ENCODE measurements at places on chromosomes 6 and 20.

- no peak for DNase-seq
Measured at GRCh38 chr6:87817183-87817582, 115.2 kb upstream of the AKIRIN2 start.

DNA sequence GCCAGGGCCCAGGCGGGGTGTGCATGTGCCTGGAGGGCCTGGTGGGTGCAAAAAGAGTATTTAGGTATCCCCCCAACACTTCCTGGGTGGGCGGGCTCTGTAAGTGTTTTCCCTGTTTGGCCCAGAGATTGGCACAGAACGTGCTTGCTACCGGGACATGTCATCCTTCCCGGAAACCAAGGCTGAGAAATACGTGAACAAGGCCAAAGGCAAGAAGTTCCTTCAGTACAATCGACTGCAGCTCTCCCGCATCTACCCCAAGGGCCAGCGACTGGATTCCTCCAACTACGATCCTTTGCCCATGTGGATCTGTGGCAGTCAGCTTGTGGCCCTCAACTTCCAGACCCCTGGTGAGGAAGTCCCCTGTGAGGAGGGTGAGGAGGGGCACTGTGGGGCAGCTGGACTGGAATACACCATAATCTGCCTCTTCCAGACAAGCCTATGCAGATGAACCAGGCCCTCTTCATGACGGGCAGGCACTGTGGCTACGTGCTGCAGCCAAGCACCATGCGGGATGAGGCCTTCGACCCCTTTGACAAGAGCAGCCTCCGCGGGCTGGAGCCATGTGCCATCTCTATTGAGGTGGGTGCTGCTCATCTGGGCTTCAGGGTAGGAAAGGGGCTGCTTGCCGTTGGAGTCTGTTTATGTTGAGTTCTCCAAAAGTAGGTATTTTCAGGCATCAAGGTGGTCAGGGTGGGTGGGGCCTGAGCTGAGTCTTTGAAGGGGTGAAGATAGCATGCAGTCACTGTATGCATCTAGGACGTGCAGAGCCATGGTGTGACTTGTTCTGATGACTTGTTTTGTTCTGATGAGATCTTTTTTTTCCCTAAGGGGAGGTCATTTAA is 35.2 kb downstream of the PLCG1 start:
- DNase-seq, result no peak

- no peak for DNase-seq
Measured at GRCh38 chr20:14972256-14972655, 634.8 kb upstream of the FLRT3 start.

DNA sequence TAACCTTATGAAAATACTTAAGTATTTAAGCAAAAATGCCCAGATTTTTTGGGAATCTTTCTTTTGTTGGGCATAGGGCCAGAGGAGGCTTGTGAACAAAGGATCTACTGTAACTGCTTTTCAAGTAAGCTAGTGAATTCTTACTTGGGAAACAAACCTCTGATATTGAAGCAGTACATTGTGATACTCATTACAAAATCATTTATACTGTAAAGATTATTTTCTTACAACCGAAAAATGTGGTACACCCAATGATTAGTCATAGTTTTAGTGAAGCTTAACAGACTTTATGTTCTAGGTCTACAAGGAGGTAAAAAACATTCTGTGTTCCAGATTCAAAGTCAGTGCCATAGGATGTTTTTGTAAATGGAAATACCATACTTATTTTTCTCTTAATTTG is 272.9 kb upstream of the KCNQ5 start:
- no peak for DNase-seq

DNA sequence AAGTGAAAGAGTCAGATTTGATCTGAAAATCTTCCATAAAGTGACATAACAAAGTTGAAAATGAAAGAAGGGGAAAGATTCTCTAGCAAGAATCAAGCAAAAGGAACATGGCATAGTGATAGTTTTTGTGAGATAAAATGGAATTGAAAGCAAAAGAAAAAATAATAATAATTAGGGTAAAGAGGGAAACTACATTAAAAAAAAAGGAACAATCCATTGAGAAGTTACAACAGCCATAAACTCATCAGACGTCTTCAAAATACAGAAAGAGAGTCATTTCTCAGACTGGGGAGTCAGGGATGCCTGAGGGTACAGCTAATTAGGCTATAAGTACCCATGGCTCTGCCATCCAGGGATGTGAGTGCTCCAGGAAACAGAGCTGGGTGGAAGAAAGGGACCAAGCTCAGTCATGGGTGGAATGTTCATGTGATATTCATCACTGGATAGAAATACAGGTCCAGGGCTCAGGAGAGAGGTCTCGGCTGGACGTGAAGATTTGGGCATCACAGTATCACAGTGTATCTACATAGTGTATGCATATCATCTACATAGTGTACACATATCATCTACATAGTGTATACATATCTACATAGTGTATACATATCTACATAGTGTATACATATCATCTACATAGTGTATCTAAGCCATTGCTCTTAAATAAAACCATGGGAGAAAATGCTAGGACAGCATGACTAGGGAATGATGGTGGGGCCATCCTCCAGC is 29.4 kb downstream of the DUSP22 start:
- no peak for DNase-seq

DNA sequence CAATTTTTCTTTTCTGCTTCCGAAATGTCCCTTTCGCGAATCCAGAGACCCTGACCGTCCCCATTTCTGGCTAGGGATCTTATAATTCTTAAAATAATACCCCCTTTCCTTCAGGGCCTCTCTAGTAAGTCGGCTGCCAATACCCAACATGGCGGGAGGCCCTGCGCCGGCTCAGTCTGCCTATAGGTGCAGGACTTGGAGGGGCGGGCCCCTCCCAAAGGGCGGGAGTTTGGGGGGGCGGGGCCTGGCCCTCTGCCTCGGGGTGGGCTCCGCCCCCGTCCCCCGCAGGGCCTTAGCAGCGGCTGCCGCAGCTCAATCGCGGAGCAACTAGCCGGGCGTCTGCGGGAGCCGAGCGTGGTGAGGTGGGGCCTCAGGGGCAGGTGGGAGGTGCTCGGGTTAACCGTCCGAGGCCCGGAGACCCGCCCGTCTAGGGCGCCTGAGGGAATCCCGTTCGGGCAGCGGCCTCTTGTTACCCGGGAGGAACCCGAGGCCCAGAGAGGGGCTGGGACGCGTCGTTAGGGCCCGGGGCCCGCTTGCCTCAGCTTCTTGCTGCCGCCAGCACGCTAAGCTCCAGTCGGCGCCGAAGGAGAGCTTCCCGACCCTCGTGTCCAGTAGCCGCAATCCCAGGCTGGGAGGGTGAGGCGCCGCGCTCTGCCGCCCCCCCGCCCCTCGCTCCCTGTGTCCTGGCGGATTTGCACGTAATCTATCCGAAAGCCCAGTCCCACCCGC is at the start of gene CEP250:
Gene CEP250, plus strand, starts transcription at position 718 of the 729 bp plus-strand sequence. CDS start 6,770 bp downstream, outside the sequence.
- DNase-seq, result peak; percentile 96

DNA sequence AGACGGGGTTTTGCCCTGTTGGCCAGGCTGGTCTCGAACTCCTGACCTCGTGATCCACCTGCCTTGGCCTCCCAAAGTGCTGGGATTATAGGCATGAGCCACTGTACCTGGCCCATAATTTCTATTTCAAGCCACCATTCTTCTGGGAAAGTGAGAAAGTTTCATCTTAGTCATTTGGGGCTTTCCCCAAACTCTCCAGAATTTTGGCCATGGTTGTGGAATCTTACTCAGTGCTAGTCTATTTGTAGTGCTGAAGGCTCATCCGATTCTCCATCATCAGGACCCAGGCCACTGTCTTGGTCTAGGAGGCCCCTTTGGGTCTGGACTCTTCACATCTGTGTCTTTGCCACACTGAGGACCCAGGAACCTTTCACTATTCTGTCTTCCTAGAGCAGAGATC is 164.9 kb downstream of the EYA2 start:
- no peak for DNase-seq

GRCh38 chr6:165635965-165636364 is 27.1 kb downstream of the PDE10A start:
- no peak for DNase-seq

- DNase-seq, result peak; percentile 47
Measured at GRCh38 chr6:166540631-166541331, 45.7 kb downstream of the RAMACL start.

DNA sequence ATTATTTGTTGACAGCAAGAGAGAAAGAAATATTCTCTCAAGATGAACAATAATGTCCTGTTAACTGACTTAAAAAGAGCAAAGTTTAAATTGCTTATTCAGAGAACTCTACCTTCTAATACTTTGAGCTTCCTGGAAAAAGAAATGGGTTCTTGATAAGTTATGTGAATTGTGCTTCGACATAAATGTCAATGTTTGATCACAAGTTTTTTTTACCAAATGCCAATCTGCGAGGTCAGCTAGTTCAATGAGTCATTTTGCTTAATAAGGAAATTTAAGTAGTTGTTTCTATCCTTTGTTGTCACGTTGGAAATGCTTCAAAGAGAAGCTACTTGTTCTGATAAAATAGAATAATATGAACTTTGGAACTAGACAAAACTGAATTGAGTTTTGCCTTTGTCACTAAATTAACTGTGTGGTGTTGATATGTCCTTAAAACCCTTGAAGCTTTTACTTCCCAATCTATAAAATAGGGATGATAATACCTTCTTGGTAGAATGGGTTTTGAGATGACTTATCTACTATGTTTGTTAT is 642.1 kb upstream of the FLRT3 start:
- DNase-seq, result no peak

- DNase-seq, result no peak
Measured at GRCh38 chr20:13819885-13820645, 35.2 kb downstream of the NDUFAF5 start.

- no peak for DNase-seq
Measured at GRCh38 chr20:56516631-56517030, 7.9 kb upstream of the FAM209A start.

GRCh38 chr6:156760377-156760776 is 16.8 kb upstream of the ARID1B start:
- DNase-seq, result no peak

GRCh38 chr6:89023591-89024441 is 56.7 kb upstream of the PNRC1 start:
- DNase-seq, result no peak

- no peak for DNase-seq
Measured at GRCh38 chr20:1075616-1076015, 42.8 kb upstream of the PSMF1 start.

GRCh38 chr6:25042036-25042521 is 106.3 kb upstream of the RIPOR2 start:
- peak; percentile 50 for DNase-seq

- no peak for DNase-seq
Measured at GRCh38 chr20:53937339-53937741, 133.1 kb downstream of the BCAS1 start.

GRCh38 chr6:100626721-100627120 is 162.0 kb upstream of the SIM1 start:
- DNase-seq, result no peak

- DNase-seq, result no peak
Measured at GRCh38 chr6:118285791-118286190, 262.3 kb upstream of the PLN start.

- DNase-seq, result no peak
Measured at GRCh38 chr6:42099340-42100028, 42.9 kb downstream of the C6orf132 start.

DNA sequence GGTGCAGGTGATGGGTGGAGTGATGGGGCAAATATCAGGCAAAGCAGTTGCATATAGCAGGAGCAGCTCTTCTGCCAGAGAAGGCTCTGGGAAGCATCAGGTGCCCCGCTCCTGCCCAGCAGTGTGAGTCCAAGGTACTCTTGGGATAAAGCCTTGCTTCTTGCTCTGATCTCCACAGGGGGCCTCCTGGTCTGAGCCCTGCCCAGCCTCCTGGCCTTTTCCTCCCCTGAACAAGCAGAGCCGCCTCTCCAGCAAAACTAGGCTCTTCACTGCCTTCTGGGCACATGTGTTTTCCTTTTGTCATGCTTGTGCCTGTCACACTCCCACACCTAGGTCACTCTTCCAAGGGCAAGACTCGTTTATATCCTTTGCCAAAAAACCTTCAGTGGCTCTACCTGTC is 34.3 kb downstream of the SIRPA start:
- no peak for DNase-seq

DNA sequence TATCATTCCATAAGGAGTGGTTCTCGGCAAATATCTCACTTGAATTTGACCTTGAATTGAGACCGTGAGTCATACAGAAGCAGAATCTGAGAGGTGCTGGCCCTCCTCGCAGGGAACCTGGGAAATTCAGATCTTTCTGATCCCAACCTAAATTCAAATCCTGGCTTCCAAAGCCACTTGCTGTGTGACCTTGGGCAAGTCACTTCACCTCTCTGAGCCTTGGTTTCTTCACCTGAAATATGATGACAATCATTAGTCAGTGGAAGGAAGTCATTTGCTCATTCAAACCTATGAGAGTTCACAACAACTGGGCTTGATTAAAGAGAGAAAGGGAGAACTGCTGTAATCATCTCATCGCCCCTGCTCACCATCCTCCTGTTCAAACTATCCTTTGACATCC is 7.2 kb downstream of the BPIFA3 start:
- DNase-seq, result no peak

DNA sequence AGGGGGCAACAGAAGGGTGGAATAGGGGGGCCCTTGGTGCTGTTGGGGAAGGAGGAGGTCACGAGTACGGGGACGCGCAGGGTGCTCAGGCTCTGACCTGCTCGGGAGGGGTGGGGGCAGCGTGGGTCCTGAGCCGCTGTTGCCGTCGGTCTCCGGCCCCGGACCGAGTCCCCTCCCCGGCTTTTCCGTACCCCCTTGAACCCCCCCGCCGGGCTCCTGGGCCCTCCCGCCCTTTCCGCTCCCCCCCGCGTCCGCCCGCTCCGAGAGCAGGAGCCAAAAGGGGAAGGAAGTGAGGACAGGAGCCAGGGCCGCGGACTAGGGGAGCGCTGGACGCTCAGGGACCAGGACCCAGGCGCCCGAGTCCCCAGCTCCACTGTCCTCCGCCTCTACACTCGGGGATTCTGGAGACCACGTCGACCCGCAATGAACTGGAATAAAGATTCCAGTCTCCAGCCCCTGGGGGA is at the start of gene RGL2:
Gene RGL2, minus strand, starts transcription at position 170 of the 464 bp plus-strand sequence. CDS start 332 bp downstream, outside the sequence.
- peak; percentile 57 for DNase-seq

- DNase-seq, result no peak
Measured at GRCh38 chr6:168678077-168678476, 237.1 kb downstream of the SMOC2 start.

DNA sequence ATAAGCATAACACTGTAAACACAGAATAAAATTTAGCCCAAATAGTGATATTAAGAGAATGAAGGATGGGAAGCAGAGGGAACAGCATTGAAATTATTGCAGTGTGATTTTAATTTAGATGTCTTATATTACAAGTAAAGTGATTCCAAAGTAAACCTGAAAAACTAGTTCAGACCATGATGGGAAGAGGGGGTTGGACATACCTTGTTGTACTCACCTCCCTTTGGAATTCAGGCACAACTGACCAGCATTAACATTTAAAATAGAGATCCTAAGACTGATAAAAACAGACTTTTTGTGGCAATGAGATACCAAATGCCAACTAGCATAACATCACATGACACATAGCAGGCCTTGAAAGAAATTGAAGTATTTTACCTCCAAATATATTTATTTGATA is 262.6 kb upstream of the PRND start:
- no peak for DNase-seq

GRCh38 chr6:105272786-105273185 is 93.0 kb upstream of the POPDC3 start:
- no peak for DNase-seq

- no peak for DNase-seq
Measured at GRCh38 chr6:139027620-139028182, 844 bp upstream of the ABRACL start.

Data from CD8-positive, alpha-beta T cell (primary cell).